ENCODE measurements at places on chromosomes 12 and 14.

GRCh38 chr14:77565289-77565993 is 51.0 kb downstream of the SPTLC2 start:
- DNase-seq, result no peak

- no peak for DNase-seq
Observed at GRCh38 chr12:15601210-15601800, 187.9 kb downstream of the EPS8 start.

- no peak for DNase-seq
Observed at GRCh38 chr12:24840046-24840800, 108.7 kb downstream of the BCAT1 start.

DNA sequence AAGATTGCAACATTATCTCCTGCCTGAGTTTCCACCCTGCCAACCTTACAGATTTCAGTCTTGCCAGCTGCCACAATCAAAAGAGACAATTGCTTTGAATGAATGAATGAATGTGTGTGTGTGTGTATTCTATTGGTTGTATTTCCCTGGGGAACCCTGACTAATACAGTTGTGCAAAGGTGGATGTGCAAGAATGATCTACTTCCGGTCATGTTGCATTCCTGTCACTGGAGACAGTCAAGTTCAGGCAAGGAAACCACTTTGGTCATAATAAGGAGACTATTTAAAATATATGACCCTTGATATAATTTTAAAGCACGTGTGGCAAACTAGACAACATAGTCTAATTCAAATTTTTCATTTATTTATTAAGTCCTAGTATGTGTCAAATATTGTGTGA is 13.1 kb downstream of the RERG start:
- DNase-seq, result no peak

GRCh38 chr12:51977320-51977753 is 25.8 kb downstream of the ACVR1B start:
- DNase-seq, result peak; percentile 75
